ENCODE measurements at places on chromosomes 7 and 10. TPM values are rescaled to one million over a fixed set of nuclear protein-coding genes. Genes with fewer than 3 reads are reported as not detected.

SSMEM1 gene
- not detected for total RNA-seq

MRPS17 gene
- 32.4 TPM for total RNA-seq

TUBB8 gene
- total RNA-seq: not detected

TEX36 gene
- not detected for total RNA-seq

MEST gene
- total RNA-seq: 6.4 TPM

NMT2 gene
- total RNA-seq: 11.1 TPM

TSPAN15 gene
- 12.1 TPM for total RNA-seq

GNB2 gene
- total RNA-seq: 66.1 TPM

TUBAL3 gene
- 0.26 TPM for total RNA-seq

SRGN gene
- 0.26 TPM for total RNA-seq

SORCS1 gene
- total RNA-seq: not detected

NKX1-2 gene
- total RNA-seq: 2.1 TPM

LRRC18 gene
- total RNA-seq: not detected

AKR1B15 gene
- total RNA-seq: under 0.01 TPM

EBLN1 gene
- not detected for total RNA-seq

TFR2 gene
- 0.13 TPM for total RNA-seq

VAX1 gene
- total RNA-seq: not detected

DHX32 gene
- total RNA-seq: 37.6 TPM

OR6B1 gene
- total RNA-seq: not detected

NSUN5 gene
- 39.3 TPM for total RNA-seq

ITGA8 gene
- not detected for total RNA-seq

FAM25C gene
- total RNA-seq: not detected

FKBP6 gene
- not detected for total RNA-seq

PLPP4 gene
- 0.13 TPM for total RNA-seq

TMEM213 gene
- total RNA-seq: not detected

LDB3 gene
- under 0.01 TPM for total RNA-seq

ITIH5 gene
- not detected for total RNA-seq

ZNF398 gene
- total RNA-seq: 10.0 TPM

SFXN4 gene
- total RNA-seq: 21.6 TPM

FFAR4 gene
- not detected for total RNA-seq

JAKMIP3 gene
- under 0.01 TPM for total RNA-seq

FRMPD2 gene
- under 0.01 TPM for total RNA-seq

OTUD1 gene
- total RNA-seq: 16.8 TPM

ENKUR gene
- 0.26 TPM for total RNA-seq

HOXA5 gene
- total RNA-seq: not detected

AIFM2 gene
- total RNA-seq: 14.7 TPM

ARL5B gene
- total RNA-seq: 18.1 TPM

CFAP70 gene
- 0.79 TPM for total RNA-seq

POM121 gene
- total RNA-seq: 4.5 TPM

BTBD16 gene
- total RNA-seq: 0.26 TPM

MMS19 gene
- total RNA-seq: 38.2 TPM

NSUN6 gene
- 10.8 TPM for total RNA-seq

C10orf105 gene
- not detected for total RNA-seq

ANKRD61 gene
- not detected for total RNA-seq

NRF1 gene
- total RNA-seq: 16.4 TPM

DKK1 gene
- 13.6 TPM for total RNA-seq

ITGB8 gene
- total RNA-seq: 13.8 TPM

MOGAT3 gene
- not detected for total RNA-seq

CHPF2 gene
- total RNA-seq: 23.4 TPM

CRTAC1 gene
- total RNA-seq: not detected

OR2F1 gene
- not detected for total RNA-seq

ZNF804B gene
- total RNA-seq: not detected

HERC4 gene
- total RNA-seq: 34.6 TPM

PRSS37 gene
- not detected for total RNA-seq

AKR1D1 gene
- under 0.01 TPM for total RNA-seq

MRLN gene
- total RNA-seq: not detected

EPO gene
- not detected for total RNA-seq

C10orf67 gene
- 0.26 TPM for total RNA-seq
